ENCODE measurements at places on chromosomes 12 and 14.
A peak's percentile ranks its signal among the peaks of the same experiment; 100 is the strongest.

DNA sequence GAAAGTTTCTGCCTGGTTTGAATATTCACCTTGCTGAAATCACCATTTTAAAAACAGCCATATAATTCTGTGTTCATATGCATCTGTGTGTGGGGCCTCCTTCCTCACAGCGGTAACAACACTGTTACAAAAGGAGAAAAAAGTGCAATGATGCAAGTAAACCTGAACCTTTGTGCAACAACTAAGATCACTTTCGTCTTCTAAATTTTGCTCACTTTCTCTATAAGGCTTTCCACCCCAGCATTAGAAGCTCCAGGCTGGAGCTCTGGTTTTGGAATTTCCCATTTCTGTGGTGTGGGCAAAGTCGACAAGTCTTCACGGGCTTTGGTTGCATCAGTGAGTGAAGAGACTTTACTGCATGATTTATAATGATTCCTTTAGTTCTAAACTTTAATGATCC, 18.4 kb downstream of the FGD6 start:
- DNase-seq: no peak

GRCh38 chr14:104240434-104241157, 102.2 kb downstream of the KIF26A start:
- DNase-seq: peak; percentile 12

DNA sequence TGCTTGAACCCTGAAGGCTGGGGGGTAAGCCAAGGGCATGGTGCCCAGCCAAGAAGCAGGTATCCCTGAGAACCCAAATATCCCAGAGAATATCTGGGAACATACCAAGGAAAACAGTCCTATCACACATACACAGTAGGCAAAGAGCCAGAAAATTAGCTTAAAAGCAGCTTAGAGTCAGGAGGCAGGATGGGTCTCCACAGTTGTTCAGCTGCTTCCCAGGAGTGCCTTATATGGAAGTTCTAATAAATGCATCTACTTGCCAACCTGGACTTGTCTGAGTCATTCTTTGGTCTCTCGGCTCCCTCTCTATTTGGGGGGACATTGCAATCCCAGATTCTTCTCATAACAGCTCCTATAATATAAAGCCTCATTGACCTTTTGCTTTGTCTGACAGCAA, 9.0 kb upstream of the GPR135 start:
- no peak for DNase-seq

DNA sequence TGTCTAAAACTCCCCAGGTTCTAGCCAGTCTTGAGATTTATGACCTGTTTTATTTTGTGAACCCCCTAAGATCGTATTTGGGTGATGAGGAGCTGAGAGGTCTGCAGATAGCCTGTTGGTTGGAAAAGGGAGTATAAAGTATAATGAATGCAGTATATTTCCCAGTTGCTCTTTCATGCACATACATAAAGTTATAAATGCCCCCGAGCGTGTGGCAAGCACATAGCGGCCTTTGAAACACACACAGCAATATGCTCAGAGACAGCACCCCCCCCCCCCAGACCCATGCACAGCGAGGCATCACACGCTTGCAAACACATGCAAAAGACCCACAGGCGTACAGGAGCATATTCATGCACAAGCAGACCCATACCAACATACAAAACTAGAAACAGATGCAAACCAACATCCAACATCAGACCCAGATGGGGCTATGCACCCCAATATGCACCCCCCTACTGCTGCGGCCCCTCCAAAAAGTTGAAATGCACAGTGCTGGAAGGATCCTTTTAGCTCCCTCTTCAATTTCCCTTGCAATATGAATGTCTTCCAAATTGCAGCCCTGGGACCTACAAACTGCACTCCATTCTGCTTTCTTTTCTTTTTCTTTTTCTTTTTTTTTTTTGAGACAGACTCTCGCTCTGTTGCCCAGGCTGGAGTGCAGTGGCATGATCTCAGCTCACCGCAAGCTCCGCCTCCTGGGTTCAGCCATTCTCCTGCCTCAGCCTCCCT, 82.2 kb upstream of the TBX3 start:
- no peak for DNase-seq

DNA sequence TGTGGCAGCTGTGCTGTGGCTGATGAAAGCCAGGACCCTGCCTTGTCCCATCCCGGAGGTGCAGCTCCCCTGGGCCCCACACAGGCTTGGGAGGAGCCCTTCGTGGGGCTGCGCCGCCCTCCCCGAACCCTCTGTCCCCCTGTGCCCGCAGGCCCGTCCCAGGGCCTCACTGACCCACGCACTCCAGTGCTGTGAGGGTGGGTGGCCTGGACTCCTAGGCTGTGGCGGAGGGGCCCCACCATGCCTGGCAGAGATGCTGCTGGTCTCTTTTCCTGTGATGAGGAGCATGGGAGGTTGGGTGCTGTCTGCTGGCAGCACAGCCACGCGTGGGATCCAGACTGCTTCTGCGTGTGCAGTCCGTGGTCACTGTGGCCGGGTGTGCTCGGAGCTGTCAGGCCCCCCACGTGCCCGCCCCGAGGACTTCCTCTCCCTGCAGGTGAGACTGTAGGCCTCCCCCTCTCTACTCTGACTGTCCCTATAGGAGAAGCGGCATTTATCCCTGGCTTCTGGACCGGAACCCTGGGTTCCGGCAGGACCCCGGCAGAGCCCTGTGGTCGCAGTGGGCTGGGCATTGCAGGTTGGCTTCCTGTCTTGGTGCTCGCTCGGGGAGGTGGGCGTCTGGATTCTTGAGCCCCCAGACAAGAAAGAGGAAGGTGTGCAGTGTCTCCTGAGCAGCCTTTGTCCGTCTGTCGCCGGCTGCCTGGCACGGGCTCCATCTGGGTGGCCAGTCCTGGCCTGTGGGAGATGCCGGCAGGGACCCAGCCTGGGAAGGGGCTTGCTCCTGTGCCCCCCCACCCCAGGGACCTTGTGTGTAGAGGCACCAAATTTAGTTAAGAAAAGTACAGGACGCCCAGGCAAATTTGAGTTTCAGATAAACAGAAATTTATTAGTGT, 2.3 kb downstream of the MTA1 start:
- no peak for DNase-seq

DNA sequence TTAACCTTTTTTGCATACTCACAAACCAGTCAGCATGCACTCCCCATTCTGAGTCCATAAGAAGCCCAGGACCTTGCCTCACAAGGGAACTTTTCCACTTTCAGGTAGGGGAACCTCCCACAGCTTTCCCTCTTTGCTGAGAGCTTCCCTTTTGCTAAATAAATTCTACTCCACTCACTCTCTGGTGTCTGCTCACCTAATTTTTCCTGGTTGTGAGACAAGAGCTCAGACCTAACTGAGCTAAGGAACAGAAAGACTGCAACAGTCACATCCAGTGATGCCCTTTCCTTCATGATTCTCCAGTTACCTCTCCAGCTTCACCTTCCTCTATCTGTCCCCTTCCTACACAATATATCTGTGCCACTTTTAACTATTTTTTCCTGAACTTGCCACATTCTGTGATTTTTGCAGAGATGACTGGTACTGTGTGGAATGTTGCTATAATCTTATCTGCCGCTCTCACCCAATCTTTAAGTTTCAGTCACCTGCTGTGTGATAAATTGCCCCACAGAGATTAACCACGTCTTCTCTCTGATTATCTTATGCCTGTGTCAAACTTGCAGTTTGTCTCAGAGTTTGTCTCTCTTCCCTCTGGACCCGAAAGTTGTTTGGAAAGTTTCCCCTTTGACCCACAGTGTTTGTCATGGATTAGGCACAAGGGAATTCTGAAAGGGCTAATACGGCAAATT, 737.1 kb upstream of the FLRT2 start:
- DNase-seq: no peak

- DNase-seq: no peak
Observed at GRCh38 chr12:124543590-124544310, 23.7 kb downstream of the NCOR2 start.

- no peak for DNase-seq
Observed at GRCh38 chr14:29035134-29035533, 268.5 kb downstream of the FOXG1 start.

- DNase-seq: no peak
Observed at GRCh38 chr12:116950628-116951325, 40.0 kb downstream of the FBXW8 start.

DNA sequence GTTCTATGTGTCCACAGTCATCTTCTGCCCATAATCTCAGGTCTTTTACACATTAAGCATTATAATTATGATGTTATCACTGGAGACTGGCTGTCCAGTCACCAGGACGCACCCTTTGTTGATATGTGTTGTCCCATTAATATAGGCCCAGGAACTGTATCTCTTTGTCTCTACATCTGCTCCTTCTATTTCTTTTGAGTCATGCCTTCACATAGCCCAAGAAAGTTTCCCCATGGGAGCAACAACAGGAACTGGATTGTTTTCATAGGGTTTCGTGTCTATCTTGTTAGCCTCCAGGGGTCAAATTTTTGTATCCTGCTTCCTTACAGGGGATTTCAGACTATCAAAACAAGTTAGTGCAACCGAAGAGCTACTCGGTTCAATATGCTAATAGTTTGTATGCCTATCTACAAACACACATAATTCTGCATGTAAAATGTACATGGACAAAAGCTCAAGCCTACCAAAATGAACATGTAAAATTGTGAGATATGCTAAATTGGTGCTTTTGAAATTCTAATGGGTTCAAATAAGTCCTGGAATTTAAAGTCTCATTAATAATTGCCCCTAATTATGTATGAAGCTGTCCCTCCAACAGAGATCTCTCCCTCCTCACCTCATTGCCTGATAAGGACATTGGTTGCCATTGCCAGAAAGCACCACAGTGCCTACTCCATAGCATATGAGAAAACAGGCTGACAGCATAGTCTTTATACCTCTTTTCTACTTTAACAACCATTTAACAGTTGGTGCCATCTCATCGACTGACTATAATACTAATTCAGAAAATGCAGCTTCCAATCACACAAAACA, 99.8 kb upstream of the DIO2 start:
- no peak for DNase-seq

- no peak for DNase-seq
Observed at GRCh38 chr14:31414190-31414833, 6.0 kb downstream of the HEATR5A start.

GRCh38 chr12:28172434-28173030, 17.7 kb upstream of the CCDC91 start:
- no peak for DNase-seq

- no peak for DNase-seq
Observed at GRCh38 chr12:253116-253831, 9.4 kb downstream of the SLC6A13 start.

DNA sequence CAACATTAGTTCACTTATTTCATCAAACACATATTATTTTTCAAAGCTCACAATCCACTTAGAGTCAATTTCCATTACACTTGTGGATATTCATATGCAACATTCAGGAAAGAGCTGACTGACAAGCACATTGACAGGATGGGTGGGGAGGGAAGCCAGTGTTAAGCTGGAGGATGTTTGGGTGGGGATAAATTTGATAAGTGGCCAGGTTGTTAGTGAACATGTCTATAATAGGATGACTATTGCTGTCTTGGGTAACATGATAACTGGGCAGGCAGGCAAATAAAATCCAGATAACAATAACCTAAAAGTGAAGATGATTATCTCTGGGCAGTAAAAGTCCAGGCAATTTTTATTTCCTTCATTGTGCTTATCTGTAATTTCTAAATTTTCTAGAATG, 73.8 kb upstream of the OSBPL8 start:
- no peak for DNase-seq

DNA sequence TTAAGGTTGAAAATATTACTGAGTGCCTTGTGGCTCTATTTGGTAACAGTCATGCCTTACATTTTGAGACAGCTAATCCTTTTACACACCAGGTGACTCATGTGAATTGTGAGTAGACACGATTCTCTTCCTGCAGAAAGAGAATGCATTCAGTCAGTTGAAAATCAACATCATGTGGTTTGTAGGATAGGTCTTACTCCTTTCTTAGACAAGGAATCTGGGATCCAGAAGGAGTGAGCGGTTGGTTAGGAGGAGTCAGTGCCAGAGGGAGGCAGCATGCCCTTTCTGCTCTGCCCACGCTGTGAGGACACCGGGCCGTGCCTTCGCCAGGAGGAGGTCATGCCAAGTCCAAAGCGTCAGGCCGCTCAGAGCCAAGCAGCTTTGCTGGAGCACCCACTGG, 47.6 kb downstream of the TRAF3 start:
- no peak for DNase-seq

Measured in stimulated activated CD8-positive, alpha-beta memory T cell treated with anti-CD3 and anti-CD28 coated beads, Interleukin-4, amount 100 ng/mL, for 48 hours (primary cell).